ENCODE measurements at places on chromosomes 3 and 15. TPM values are rescaled to one million over a fixed set of nuclear protein-coding genes. Genes with fewer than 3 reads are reported as not detected.

Gene QTRT2
- 22.5 TPM for total RNA-seq

Gene BNC1
- total RNA-seq = 1.0 TPM

Gene RHOV
- total RNA-seq = not detected

Gene POC1A
- 6.4 TPM for total RNA-seq

Gene EPHB3
- 0.13 TPM for total RNA-seq

Gene CCK
- total RNA-seq = not detected

Gene ADGRG7
- total RNA-seq = not detected

Gene GOLGA6C
- total RNA-seq = not detected

Gene GASK1A
- under 0.01 TPM for total RNA-seq

Gene GTPBP8
- 26.4 TPM for total RNA-seq

Gene CFAP100
- total RNA-seq = not detected

Gene CPLX3
- not detected for total RNA-seq

Gene RETNLB
- total RNA-seq = not detected

Gene LMAN1L
- not detected for total RNA-seq

Gene IL17RD
- total RNA-seq = 0.38 TPM

Gene ARPC4
- total RNA-seq = 317 TPM

Gene ABTB1
- total RNA-seq = 12.8 TPM

Gene TNFAIP8L3
- 91.5 TPM for total RNA-seq

Gene FBXL22
- 0.13 TPM for total RNA-seq

Gene POLQ
- 1.6 TPM for total RNA-seq

Gene GUCA1C
- not detected for total RNA-seq

Gene CCNB2
- total RNA-seq = 9.5 TPM

Gene CD276
- 33.1 TPM for total RNA-seq

Gene A4GNT
- not detected for total RNA-seq

Gene FAM107A
- 0.76 TPM for total RNA-seq

Gene RTF1
- total RNA-seq = 11.9 TPM

Gene ZNF662
- total RNA-seq = 1.0 TPM

Gene FGD5
- total RNA-seq = 86.3 TPM

Gene WDR82
- 75.5 TPM for total RNA-seq

Gene DISP2
- total RNA-seq = 0.13 TPM

Gene GRAMD1C
- 16.6 TPM for total RNA-seq

Gene SPATA12
- total RNA-seq = 0.25 TPM

Gene SLCO3A1
- 1.8 TPM for total RNA-seq

Gene DENND4A
- 18.6 TPM for total RNA-seq

Gene ST3GAL6
- total RNA-seq = 7.2 TPM

Gene LRRIQ4
- total RNA-seq = not detected

Gene CX3CR1
- total RNA-seq = not detected

Gene GABRR3
- total RNA-seq = not detected

Gene RTP2
- total RNA-seq = not detected

Gene TGM4
- total RNA-seq = 0.13 TPM

Gene GREM1
- total RNA-seq = 0.13 TPM

Gene C3orf49
- total RNA-seq = not detected

Gene COMMD2
- 23.1 TPM for total RNA-seq

Gene CAMP
- total RNA-seq = not detected

Gene NR2E3
- under 0.01 TPM for total RNA-seq

Gene CA12
- total RNA-seq = 0.38 TPM

Gene GOLGA8J
- total RNA-seq = not detected

Gene COL8A1
- total RNA-seq = 98.6 TPM

Gene BFSP2
- total RNA-seq = not detected

Gene CISH
- 0.38 TPM for total RNA-seq

Gene DLEC1
- under 0.01 TPM for total RNA-seq

Gene FANCD2OS
- not detected for total RNA-seq

Gene ARGFX
- not detected for total RNA-seq

Gene TP63
- not detected for total RNA-seq

Gene TOP2B
- 60.1 TPM for total RNA-seq

Gene KIF15
- 2.9 TPM for total RNA-seq

Gene NECTIN3
- 35.7 TPM for total RNA-seq

Gene HSPBAP1
- 7.2 TPM for total RNA-seq
